ENCODE measurements at places on chromosomes 6 and 20. TPM values are rescaled to one million over a fixed set of nuclear protein-coding genes. Genes with fewer than 3 reads are reported as not detected.

- DNase-seq: no peak
Measured at GRCh38 chr6:144007478-144008119, 460 bp downstream of the PLAGL1 start.

DNA sequence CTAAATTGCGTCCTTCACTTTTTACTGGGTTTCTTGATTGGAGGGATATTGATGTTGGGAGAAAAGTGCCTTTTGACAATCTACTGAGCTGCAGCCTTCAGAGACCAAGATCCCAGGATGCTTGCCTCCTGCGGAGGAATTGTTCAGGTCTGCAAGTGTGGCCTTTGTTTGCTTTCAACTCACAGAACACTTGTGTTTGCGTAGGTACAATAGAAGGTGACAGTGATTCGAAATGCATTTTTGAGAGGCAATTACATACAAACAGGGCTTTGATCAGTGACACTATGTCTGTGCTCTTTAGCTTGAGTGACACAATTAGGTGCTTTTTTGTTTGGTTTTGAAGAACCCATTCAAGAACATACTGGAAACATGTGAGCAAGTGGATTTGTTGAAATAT lies 600.6 kb downstream of the QKI start:
- no peak for DNase-seq

Gene TMEM244
- total RNA-seq: not detected

Gene OTOR
- total RNA-seq: not detected

Gene SIRPG
- 0.27 TPM for total RNA-seq

Gene TCF19
- 2.6 TPM for total RNA-seq

DNA sequence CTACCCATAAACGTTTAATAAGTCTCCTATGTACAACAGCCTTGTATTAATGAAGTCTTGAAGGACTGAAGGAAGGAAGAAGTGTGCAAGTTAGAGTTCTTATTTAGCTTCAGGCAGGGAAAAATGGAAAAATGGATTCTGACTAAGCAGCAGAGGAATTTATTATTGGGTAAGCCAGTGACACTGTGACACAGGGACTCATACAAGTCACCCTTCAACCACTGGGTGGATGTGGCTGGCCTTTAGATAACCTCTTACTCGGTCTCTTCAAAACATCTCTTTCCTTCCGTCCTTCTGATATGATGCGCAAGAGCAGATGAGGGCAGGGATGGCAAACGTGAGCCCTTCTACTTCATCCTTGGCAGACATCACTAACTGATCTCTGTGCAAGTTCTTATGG lies 145.6 kb downstream of the DHX35 start:
- DNase-seq: no peak

Gene MCCD1
- not detected for total RNA-seq

Data from sigmoid colon (tissue), 7 donors.